Left kidney (tissue), 8 donors: ENCODE measurements at places on chromosomes 1 and 21. TPM values are rescaled to one million over a fixed set of nuclear protein-coding genes. Genes with fewer than 3 reads are reported as not detected.

- DNase-seq = no peak
Observed at GRCh38 chr21:42658320-42659105, 5.1 kb downstream of the PDE9A start.

GRCh38 chr1:173364827-173365226 lies 112.3 kb upstream of the PRDX6 start:
- DNase-seq = no peak

DNA sequence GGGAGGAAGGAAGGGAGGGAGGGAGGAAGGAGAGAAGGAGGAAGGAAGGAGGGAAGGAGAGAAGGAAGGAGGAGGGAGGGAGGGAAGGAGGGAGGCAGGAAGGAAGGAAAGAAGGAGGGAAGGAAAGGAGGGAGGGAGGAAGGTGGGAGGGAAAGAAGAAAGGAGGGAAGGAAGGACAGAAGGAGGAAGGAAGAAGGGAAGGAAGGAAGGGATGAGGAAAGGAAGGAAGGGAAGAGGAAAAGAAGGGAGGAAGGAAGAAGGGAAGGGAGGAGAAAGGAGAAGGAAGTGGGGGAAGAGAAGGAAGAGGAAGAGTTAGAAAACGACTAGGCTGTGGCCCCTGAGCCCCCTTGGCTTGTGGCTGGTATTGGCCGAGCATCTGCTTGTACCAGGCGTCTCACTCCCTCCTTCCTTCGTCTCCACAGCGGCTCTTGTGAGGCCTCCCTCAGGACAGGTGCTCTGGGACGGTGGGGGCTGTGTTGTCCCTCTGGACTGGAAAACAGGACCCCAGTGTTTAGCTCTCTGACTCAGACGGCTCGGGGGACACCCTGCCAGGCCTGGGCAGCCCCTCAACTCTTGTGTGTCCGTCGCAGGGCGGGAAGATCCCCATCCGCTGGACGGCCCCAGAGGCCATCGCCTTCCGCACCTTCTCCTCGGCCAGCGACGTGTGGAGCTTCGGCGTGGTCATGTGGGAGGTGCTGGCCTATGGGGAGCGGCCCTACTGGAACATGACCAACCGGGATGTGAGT lies 36.2 kb upstream of the C1QA start:
- no peak for DNase-seq

DNA sequence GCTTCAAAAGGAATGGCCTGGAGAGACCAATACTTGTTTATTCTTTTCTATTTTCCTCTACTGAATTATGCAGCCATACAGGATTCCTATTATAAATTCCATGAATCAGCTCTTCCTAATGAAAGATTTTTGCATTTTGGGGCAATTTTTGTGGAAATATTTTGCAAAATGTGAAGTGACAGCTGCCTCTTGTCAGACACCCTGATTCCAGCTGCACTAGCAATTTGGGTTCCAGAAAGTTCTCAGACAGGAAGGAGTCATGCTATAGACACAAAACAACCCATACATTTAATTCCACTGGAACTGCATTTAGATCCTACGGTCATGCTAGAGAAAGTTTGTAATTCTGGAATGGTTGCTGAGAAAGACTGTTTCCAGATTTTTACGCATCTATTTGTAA lies 119.5 kb downstream of the XCL2 start:
- no peak for DNase-seq

DNA sequence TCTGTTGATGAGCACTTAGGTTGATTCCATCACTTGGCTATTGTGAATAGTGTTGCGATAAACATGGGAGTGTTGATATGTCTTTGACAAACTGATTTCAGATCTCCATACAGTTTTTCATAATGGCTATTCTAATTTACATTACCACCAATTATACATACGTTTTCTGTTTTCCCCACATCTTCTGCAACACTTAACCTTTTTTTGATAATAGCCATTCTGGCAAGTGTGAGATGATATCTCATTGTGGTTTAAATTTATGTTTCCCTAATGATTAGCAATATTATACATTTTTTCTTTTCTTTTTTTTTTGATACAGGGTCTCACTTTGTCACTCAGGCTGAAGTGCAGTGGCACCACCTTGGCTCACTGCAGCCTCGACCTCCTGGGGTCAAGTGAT lies 17.0 kb downstream of the SNRPE start:
- no peak for DNase-seq

- DNase-seq = no peak
Observed at GRCh38 chr1:8382608-8383505, 64.9 kb downstream of the SLC45A1 start.

- no peak for DNase-seq
Observed at GRCh38 chr1:27391511-27392095, 819 bp upstream of the GPR3 start.

DNA sequence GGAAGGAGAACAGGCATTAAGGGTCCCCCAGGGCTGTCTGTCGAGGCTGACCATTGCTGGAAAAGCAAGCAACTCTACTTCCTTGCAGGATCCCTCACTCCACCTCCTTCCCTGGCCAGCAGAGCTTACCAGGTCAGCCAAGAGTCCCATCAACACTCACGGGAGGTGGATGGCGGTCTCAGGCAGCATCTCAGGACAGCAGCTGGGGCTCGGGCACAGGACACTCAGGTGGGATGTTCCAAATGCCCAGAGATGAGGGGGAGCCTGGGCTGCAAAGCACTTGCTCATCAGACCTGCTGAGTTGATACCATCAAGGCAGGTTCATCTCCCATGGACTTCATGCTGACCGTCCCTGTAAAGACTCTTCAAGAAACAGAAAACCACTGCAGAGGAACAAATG lies 559.8 kb downstream of the NPHP4 start:
- no peak for DNase-seq

DNA sequence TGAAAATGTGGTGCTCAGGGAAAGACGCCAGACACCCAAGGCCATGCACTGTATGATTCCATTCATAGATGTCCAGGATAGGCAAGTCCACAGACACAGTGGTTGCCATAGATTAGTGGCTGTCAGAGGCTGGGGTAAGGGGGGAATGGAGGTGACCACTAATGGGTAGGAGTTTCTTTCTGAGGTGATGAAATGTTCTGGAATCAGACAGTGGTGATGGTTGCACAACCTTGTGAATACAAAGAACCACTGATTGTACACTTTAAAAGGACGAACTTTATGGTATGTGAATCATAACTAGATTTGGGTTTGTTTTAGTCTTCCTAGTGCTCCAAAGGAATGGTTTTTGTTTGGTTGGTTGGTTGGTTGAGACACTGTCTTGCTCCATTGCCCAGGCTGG lies 51.7 kb downstream of the PRAMEF20 start:
- no peak for DNase-seq

Gene C1orf159
- polyA plus RNA-seq = 9.4 TPM

Gene CFAP126
- 15.2 TPM for polyA plus RNA-seq

Gene FBXO44
- polyA plus RNA-seq = 12.4 TPM

Gene SPATA45
- 0.75 TPM for polyA plus RNA-seq

Gene OR2AJ1
- not detected for polyA plus RNA-seq
